ENCODE measurements at places on chromosomes 1 and 21.

DNA sequence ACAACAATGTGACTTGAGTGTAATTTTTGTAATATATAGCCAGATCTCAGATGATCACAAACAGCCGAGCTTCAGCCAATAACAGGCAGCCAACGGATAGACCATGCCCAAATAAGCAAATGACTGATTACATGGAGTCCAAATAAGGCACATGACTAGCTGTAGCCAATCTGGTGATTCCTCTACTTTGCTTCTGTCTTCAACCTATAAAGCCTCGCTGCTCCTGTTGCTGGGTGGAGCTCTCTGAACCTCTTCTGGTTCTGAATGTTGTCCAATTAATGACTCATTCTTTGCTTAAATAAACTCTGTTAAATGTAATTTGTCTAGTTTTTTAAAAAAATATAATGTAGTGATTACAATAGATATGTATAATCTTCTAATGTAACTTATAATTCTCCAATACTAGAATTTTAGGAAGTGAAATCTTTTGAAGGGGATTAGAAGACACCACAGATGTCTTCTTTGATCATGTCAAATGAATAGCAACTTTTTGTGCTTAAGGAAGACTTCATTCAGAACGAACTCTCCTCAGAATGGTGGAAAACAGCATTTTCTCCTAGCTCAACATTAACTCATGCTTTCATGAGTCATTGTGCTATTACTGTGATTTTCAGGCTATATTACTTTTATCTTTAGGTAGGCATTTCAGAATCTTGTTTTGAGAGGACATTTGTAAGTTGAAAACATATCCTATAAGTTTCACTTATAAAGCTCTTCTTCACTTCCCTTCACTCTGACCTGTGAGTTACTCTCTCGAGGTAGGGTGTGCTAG lies 857.8 kb upstream of the B3GALT2 start:
- DNase-seq, result no peak

DNA sequence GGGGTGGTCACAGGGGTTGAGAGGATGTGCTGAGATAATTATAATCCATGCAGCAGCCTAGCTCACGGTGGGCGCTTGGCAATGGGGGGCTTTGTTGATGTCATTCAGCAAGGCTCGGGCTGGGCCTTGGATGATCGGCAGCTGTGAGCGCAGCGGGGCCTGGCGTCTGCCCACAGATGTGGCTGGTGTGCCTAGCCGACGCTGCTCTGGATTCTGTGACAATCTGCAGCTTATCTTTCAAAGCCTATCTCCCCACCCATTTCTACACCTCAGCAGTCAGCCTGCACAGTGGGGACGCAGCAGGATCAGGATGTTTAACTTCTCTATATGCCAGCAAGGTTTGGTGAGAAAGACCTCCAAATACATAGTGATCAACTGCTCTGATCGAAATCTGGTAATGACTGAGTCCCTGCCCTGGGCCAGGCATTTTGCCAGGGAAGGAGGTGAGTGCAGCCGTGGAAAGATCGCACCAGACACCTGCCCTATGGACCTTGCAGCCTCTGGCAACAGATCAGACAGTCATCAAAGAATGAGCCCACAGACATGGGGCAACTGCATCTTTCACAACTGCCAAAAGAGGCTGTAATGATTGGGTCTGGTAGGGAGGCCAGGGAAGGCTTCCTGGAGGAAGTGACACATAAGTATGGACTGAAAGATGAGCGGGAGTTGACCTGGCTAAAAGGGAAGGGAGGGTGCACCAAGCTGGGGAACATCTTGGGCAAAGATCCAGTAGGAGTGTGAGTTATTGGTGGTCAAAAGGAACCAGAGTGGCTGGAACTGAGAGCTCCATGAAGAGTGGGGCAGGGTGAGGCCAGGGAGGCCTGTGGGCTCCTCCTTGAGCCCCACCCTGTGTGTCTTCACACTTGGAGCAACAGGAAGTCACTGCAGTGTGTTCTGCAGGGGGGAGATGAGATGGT lies 35.3 kb downstream of the EPHB2 start:
- DNase-seq, result no peak

- no peak for DNase-seq
Observed at GRCh38 chr1:227315629-227316346, 2.5 kb downstream of the CDC42BPA start.

DNA sequence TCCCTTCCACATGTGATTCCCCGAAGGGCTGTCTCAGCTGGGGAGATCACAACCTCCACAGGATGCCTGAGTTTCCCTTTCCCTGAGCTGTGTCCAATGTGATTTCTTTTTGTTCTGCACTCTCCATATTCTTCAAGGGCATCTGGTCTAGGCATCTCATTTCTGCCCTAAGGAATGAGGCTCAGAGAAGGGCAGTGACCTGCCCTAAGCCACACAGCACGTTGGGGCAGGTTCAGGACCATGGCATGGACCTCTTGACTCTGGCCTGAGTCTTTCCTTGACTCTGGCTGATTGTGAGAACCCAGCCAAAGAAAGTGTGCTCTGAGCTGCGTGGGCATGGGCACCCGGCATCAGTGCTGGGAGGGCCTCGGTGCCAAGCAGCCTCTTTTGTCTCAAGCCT lies 590.3 kb downstream of the PTPRU start:
- no peak for DNase-seq

- no peak for DNase-seq
Observed at GRCh38 chr1:93749894-93750301, 68.3 kb upstream of the BCAR3 start.

GRCh38 chr21:43911015-43911934 lies 46.3 kb downstream of the AGPAT3 start:
- no peak for DNase-seq

- no peak for DNase-seq
Observed at GRCh38 chr1:95115708-95116137, 1.4 kb upstream of the TLCD4 start.

DNA sequence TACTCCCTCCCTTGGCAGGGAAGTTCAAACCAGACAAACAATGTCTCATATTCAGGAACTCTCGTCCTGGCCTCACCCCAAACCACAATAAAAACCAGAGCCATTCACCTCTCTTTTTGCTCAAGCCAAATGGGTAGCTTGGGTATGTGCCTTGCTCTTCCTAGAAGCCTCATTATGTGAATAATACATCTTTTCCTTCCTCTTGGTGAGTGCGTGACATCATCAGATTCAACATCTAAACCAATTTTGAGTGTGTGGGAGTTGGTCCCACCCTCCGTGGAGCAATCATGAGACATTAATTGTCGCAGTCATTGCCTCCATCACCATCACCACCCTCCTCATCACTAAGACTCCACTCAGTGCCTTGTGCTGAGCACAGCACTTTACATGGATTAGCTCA lies 482.9 kb downstream of the PTPRU start:
- DNase-seq, result no peak

DNA sequence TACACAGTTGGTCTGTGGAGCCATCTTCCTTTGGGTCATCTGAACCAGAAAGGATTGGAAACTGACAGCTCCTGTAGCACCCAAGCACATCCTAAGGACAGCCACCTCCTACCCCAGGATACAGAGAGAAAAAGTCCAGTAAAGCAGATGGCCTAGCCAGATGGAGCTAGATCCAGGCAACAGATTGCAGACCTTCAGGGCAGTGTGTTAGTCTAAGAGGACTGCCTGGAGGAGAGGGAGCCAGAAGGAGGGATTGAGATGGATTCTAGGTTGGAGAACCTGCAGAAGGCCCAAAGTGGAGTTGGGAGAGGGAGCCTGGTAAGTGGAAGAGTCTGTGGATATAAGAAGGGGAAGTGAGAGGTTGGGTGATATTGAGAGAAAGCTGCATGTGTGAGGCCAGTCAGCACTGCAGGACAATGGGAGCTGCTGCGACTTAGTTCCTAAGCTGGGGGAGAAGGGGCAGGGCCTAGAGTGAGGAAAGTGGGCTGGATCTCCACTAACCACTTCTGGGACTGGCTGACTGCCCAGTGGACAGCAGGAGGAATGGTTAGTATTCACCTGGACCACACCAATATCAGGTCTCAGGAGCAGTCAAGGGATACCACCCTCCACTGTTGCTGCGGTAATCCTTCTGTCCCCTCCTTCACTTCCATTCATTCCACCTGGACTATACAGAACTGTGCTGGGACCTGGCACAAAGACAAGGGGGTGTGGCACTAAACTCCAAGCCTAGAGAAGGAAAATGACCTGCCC lies 13.4 kb downstream of the BCAN start:
- DNase-seq, result no peak

DNA sequence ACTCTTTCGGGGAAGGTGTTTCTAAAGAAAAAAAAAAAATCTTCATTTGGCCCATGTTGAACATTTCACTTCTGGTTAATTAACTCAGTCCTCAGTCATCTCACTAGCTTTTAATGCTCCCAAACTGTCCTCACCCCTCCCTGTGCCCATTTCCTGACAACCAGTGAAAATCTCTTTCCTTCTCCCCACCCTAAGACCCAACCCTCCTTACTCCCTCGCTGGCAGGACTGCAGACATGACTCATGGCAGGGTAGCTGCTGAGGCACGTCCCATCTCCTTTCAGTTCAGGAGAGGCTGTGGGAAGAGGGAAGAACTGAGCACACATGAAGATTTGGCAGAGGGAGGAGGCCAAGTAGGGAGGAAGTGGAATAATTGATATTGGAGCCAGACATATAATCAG lies 12.6 kb downstream of the PKP1 start:
- no peak for DNase-seq

GRCh38 chr1:226674892-226675714 lies 64.0 kb downstream of the ITPKB start:
- DNase-seq, result no peak

- DNase-seq, result no peak
Observed at GRCh38 chr1:210233495-210234328, 1.1 kb downstream of the SERTAD4 start.

Data from iPS DF 6.9 (cell line).